ENCODE measurements at places on chromosomes 5 and 9.

DNA sequence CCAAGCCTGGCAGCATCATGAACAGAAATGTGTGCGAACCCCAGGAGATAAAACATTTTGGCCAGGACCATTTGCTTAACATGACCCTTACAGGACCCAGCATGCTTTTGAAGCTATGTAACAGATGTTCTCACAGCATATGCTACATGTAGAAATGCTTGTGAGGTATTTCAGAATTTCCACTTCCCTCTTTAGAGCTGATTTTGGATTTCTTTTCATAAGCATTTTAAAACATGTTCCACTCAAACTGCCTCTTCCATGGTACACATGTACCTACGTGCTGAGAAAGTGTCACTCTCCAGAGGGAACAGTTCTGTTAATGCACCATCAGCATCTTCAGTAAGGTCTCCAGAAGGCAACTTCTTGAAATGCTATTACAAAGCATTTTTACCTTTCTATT lies 15.7 kb upstream of the TSSK1B start:
- DNase-seq = no peak

GRCh38 chr5:169895926-169896325 lies 84.4 kb downstream of the INSYN2B start:
- DNase-seq = no peak

DNA sequence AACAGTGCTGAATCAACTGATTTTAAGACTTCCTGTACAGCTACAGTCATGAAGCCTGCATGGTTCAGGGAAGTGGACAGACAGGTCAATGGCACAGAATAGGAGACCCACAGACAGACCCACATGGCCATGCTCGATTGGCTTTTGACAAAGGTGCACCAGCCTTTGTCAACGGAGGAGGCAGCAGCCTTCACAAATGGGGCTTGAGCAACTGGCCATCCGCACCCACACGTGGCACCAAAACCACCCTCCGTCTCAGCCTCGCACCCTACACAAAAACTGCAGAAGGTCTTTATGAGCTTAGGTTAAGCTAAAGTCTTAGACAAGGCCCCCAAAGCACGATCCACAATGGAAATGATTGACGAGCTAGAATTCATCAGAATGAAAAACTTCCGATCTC lies 59.5 kb upstream of the UBAC1 start:
- DNase-seq = no peak

DNA sequence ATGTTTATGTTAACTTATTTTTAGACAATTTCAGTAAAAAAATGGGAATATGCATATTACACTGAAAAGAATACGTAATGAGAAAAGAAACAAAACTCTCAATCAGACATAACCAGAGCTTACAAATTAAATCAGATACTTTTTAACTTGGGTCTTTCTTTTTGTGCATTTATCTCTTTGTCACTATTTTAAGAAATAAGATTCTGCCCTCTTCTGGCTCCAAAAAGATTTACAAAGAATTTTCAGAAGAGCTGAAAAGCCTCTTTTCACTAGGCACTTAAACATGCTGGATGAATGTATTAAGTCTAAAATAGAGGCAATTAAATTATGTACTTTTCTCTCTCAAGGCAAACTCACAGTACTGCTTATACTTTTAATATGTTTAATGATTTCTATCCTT lies 55.5 kb downstream of the CEP120 start:
- no peak for DNase-seq

DNA sequence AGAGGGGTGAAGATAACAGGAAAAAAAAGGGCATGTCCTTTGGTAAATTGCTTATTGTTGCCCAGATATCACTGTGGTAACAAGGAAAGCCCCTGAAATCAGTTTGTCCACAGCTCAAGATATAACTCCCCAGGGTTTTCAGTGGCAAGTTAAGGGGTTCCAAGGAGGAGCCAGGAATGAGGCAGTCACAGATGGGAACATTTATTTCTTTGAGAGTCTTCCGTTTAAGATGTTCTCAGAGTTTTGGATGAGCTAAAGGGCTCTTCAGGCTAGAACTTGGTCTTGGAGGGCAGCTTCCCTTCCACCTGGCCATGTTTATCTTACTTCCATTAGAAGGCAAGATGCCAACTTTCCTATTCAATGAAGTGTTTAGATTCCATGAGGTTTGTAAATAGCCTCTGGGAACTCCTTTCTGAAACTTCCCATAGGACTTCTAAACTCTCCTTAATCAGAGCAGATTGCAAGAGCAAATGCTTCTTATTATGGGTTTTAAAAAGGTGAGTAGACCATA lies 277.6 kb upstream of the TNC start:
- no peak for DNase-seq

GRCh38 chr9:90162819-90163218 lies 479.8 kb downstream of the DIRAS2 start:
- DNase-seq = no peak

GRCh38 chr5:107860044-107860443 lies 189.3 kb upstream of the EFNA5 start:
- no peak for DNase-seq

All from NCI-H187 treated with DMSO at 0.1 percent for 48 hours (cell line).